ENCODE measurements at places on chromosomes 13 and 19.
A peak's percentile ranks its signal among the peaks of the same experiment; 100 is the strongest.

GRCh38 chr19:6849876-6850275 lies 37.5 kb upstream of the ADGRE1 start:
- DNase-seq, result no peak

GRCh38 chr13:110409581-110409992 lies 102.5 kb downstream of the COL4A2 start:
- DNase-seq, result no peak

GRCh38 chr13:87942205-87942604 lies 271.0 kb downstream of the SLITRK5 start:
- DNase-seq, result no peak

DNA sequence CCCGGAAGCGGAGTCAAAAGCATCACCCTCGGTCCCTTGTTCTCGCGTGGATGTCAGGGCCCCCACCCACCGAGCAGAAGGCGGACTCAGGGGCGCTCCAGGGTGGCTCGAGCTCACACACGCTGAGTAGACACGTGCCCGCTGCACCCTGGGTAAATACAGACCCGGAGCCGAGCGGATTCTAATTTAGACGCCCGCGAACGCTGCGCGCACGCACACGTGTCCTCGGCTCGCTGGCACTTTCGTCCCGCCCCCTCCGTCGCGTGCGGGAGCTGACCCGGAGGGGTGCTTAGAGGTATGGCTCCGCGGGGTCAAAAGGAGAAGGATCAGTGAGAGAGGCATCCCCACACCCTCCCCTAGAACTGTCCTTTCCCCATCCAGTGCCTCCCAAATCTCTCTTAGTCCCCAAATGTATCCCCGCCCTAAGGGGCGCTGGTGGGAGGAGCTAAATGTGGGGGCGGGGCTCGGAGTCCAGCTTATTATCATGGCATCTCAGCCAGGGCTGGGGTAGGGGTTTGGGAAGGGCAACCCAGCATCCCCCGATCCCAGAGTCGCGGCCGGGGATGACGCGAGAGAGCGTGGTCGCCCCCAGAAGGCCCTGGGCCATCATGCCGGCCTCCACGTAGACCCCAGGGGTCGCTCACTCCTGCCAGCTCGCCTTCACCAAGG lies 451 bp upstream of the ICAM5 start:
- peak; percentile 64 for DNase-seq

Data from activated gamma-delta T cell treated with Interleukin-2 at 50 U/mL for 16 hours (primary cell).